ENCODE measurements at places on chromosomes 1 and 21.
A peak's percentile ranks its signal among the peaks of the same experiment; 100 is the strongest.

GRCh38 chr21:41741253-41742072 is 25.4 kb downstream of the RIPK4 start:
- no peak for DNase-seq

DNA sequence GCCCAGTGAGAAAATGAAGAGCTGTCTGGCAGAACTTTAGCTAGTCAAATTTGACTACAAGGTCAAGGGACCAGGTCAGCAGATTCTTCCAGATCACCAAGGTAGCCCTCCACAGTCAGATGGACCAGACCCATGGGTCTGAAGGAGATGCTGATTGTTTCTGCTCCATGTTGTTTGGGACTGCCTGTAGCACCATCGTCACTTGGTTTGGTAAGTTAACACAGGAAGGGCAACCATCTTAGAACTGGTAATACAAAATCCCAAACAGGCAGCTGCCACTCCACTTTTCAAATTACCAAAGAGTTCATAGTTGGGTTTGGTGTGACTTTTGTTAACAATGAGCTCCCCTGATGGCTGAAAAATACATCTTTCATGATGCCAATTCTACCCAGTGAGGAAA is 9.0 kb downstream of the ITPKB start:
- no peak for DNase-seq

DNA sequence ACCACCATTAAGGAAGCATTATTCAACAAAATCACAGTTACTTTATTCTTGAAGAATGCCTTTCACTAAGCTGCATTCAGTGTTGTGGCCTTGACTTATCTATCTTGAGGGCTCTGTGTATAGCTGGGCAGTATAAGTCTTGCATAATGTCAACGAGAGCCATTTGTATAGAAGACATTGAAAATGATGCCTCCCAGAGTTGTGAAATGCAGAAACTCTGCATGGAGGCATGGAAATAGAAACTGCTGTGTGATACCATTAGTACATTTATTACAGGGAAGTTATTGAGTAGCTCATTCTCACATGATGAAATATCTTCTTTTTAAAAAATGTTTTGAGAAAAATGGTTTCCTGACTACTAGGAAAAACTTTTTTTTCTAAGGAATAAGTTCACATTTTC is 111.4 kb upstream of the SNX7 start:
- DNase-seq: no peak

GRCh38 chr1:181603735-181604410 is 120.6 kb downstream of the CACNA1E start:
- DNase-seq: no peak

GRCh38 chr1:35564037-35564883 is 6.7 kb downstream of the NCDN start:
- peak; percentile 68 for DNase-seq

GRCh38 chr1:97651250-97651649 is 269.6 kb downstream of the DPYD start:
- DNase-seq: no peak

DNA sequence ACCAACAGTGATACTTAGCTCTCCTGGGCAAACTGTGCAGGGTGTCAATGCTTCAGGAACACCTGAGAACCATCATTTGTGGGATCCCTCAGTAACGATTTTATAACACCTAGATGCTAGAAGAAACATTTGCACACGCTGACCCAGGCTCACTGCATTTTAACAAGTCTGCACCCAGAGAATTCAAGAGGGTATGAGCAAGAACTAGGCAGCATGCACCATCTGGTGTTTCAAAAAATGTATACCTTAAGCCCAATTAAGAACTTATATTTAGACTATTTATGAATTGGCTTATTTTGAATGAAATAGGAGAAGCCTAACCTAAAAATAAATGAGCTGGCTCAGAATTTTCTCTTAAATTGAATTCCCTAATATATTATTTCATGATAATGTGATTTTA is 400.5 kb downstream of the GPATCH2 start:
- DNase-seq: no peak

- peak; percentile 1 for DNase-seq
These were observed 2164.2 kb downstream of the NCAM2 start for GRCh38 chr21:23162198-23162946.

DNA sequence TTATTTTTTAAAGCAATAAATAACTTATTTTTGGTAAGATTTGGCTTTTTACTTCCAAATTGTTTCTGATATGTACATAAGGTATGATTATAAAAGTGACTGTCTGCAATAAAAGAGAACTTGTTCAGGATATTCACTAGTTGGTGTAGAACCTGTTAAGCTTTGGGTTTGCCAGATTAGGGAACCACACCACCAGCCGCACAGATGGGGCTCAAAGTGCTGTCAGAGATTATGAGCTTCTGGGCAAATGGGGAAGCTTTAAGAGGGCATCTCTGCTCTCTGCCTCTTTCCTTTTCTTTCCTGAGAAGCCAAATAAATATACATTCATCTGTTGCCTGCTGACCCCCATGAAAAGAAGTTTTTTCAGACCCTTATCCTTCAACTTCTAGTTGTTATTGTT is 25.4 kb downstream of the IVNS1ABP start:
- DNase-seq: no peak

- DNase-seq: no peak
These were observed 641 bp upstream of the KCNK2 start for GRCh38 chr1:215081661-215082531.

GRCh38 chr1:235888119-235888643 is 21.5 kb upstream of the LYST start:
- no peak for DNase-seq

GRCh38 chr1:114623364-114623763 is 41.9 kb upstream of the BCAS2 start:
- no peak for DNase-seq

DNA sequence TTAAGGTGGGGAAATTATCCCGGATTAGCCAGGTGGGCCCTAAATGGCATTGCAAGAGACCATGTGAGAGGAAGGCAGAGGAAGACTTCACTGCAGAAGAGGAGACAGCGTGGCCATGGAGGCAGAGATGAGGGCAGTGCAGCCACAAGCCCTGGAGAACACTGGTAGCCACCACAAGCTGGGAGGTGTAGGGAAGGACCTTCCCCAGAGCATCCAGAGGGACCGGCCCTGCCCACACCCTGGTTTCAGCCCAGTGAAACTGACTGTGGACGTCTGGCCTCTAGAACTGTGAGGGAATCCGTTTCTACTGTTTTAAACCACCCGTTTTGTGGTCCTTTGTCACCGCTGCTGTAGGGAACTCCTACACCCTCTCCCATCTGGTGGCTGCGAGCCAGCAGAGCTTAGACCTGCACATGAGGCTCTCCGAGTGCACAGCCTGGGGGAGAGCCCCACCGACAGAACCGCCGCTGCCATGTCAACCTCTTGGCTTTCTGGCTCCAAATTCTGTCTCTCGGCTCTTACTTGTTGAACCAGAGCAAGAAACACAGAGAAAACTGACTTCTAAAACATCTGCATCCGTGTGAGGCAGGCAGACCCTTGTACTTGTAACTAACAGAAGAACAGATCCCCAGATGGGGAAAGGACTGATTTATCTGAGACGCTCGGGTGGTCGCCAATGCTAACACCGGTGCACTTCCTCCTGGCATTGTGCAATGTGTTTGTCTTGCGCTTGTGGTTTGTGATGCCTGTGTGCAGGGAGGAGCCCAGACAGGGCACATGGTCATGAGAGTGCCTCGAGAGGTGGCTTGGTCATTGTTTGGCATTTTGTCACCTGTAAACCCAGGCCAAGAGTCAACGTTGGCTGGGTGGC is 90.8 kb upstream of the TMPRSS2 start:
- DNase-seq: no peak

DNA sequence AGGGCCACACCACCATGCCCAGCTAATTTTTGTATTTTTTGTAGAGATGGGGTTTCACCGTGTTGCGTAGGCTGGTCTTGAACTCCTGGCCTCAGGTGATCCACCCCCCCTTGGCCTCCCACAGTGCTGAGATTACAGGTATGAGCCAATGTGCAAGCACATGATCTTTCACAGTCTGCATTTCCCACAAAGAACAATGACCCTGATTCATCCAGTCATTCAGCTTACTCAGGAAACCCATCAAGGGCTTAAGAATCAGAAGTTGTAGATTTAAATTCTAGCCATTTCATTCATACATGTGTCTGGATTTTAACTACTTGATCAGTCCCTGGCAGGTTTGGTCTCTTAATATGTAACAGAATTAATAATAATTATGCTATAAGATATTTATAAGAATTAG is 2065.7 kb downstream of the MRPL39 start:
- no peak for DNase-seq

DNA sequence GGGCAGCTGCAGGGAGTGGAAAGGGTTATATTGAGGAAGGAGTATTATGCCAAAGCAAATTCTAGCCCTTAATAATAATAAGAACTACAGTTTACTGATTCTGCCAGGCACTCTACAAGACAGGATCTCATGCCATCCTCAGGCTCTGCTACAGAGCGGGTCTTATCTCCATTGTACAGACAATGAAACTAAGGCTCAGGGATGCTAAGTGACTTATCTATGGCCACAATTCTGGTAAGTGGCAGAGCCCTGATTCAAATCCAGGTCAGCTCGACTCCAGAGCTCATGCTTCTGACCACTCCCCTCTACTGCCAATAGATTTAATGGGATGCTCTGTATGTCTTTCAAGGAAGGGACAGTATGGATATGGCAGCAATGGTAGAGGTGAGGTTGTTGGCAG is 146.1 kb upstream of the CD34 start:
- DNase-seq: no peak

GRCh38 chr1:57132993-57133622 is 167.3 kb upstream of the C8B start:
- no peak for DNase-seq

DNA sequence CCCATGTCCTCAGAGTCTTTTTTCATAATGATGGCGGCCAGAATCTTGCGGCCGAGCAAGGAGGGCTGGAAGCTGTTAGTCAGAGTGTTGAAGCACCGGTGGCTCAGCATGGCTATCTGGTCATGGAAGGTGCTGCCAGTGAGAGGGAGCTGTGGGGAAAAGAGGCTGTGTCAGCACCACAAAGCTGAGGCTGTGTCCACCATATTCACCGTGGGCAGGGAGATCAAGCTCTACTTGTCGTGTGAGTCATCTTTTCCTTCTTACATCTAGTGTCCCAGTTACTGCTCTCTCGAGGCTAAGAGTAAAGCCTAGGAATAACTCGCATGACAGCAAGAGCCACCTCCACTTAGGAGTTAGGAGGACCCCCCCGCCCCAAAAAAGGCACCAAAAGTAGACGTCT is 18.2 kb downstream of the ADAR start:
- no peak for DNase-seq

DNA sequence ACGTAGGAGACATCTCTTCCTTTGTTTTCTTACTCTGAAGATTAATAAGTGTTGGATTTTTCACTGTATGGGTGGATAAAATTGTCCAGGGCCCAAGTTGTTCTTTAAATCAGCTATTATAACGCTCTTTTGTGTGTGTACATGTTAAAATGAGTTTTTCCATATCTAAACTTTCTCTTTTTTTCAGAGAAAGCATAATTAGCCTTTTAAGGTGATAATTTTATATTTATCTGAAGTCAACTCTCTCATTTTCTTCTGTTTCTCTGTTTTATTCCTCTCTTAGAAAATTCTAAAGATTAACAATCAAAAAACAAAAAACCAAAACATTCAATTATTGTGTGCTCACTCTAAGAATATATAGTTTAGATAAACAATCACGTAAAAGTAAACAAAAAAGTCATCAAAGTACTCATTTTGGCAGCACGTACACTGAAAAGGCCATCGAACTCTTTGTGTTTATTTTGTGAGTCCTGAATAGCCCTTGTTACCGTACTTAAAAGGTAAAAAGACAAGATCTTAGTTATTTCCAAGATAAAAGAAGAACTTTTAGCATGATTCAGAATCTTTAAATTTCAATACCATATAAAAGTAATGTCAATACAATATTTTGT is 7.2 kb upstream of the CDC73 start:
- DNase-seq: no peak

DNA sequence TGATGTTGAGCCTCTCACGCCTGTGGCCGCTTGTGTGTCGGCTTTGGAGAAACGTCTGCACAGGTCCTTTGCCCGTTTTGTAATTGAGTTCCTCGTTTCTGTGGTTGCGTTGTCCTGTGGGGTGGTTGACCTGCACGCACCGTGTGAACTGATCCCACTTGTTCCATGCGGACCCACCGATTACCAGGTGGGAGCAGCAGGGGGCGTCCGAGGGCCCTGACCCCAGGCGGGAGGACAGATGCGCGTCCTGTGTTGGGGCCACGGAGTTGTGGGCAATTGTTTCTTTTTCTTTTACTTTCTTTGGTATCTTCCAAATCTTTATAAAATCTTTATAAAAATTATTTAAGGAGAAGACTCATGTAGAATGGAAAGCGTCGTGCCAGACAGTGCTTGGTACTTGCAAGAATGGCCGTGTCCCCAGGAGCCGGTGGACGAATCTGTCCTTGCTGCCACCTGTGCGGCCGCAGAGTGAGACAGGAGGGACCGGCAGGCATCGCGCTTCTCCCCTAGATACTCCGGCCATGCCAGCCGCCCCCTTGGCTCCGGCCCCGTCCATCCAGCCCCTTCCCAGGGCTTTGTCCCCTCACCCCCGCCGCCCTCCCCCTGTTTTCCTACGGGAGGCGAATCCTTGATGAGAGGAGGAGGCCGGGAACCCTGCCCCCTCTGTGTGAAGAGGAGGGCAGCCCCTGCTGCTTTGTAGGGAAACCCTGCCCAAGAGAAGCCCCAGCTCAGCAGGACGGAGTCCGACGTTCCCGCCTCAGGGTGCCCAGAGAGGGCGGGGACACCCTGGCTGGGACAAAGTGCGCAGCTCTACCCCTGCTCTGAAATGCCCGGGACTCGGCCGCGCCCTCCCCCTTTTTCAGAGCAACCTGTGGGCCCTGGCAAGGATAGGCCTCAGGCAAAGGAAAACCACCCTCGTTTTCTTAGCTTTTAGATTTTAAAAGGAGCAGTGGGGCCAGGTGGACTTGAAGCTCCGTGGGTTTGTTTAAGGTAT is 41.7 kb downstream of the PRKCZ start:
- peak; percentile 18 for DNase-seq

GRCh38 chr1:246200225-246200624 is 306.9 kb downstream of the SMYD3 start:
- no peak for DNase-seq

- DNase-seq: no peak
These were observed 5.6 kb downstream of the CTSS start for GRCh38 chr1:150760013-150760412.

GRCh38 chr1:100717218-100717617 is 2.3 kb upstream of the VCAM1 start:
- DNase-seq: no peak

DNA sequence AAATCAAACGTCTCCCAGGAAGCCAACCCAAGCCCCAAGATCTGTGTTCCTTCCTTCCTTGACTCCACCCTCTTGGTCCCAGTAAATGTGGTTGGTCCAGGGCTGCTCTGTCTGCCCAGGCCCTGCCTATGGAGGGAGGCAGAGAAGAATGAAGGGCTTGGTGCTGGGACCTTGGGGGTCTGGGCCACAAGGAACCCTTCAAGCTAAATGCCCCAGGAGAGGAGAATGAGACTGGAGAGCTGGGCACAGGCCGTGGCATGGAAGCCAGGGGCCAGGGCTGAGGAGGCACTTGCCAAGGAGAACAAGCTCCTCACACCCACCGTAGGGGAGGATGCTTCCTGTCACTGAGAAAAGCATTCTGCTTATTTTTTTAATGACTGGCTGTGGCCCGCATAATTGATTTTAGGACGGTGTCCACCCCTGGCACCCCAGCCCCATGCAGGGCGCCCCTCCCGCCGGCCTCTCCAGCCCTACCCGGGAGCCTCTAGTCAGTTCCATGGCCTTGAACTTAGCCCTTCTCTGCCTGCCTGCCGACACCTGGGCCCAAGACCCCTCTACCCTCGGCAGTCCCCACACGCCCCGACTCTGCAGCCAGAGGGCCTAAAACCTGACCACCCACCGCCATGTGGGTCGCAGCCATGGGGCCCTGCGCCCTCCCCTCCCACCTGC is 889 bp downstream of the CLEC20A start:
- DNase-seq: no peak

Measured in MG63 (cell line).